ENCODE measurements at places on chromosomes 1 and 21. TPM values are rescaled to one million over a fixed set of nuclear protein-coding genes. Genes with fewer than 3 reads are reported as not detected.

GRCh38 chr1:28973596-28974421 is 59.4 kb downstream of the EPB41 start:
- peak; percentile 49 for DNase-seq

- DNase-seq, result no peak
Observed at GRCh38 chr1:116507631-116508030, 63.2 kb downstream of the CD58 start.

DNA sequence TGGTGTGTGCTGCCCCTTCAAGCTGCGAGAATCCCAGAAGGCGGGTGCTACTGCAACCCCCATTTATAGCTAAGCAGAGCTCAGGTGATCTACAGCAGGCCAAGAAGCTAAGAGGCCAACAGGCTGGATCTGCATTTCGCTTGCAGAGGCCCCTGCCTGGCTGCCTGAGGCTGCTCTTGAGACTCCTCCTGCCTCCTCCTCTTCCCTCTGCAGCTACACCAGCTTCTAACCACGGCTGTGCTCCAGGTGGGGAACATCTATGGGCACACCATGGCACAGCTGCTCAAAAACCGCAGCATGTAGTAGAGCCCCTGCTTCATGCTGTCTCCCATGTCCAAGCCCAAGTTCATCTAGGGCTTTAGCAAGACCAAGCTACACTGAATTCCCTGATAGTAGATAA is 72.9 kb upstream of the ZNF678 start:
- DNase-seq, result no peak

The NKAIN1 gene
- not detected for total RNA-seq

The CYYR1 gene
- under 0.01 TPM for total RNA-seq

The ZNF670 gene
- 3.8 TPM for total RNA-seq

The PADI1 gene
- total RNA-seq, result under 0.01 TPM
